Stimulated activated CD8-positive, alpha-beta memory T cell treated with anti-CD3 and anti-CD28 coated beads, Interleukin-4, amount 100 ng/mL, for 4 hours (primary cell): ENCODE measurements at places on chromosomes 12 and 14.

DNA sequence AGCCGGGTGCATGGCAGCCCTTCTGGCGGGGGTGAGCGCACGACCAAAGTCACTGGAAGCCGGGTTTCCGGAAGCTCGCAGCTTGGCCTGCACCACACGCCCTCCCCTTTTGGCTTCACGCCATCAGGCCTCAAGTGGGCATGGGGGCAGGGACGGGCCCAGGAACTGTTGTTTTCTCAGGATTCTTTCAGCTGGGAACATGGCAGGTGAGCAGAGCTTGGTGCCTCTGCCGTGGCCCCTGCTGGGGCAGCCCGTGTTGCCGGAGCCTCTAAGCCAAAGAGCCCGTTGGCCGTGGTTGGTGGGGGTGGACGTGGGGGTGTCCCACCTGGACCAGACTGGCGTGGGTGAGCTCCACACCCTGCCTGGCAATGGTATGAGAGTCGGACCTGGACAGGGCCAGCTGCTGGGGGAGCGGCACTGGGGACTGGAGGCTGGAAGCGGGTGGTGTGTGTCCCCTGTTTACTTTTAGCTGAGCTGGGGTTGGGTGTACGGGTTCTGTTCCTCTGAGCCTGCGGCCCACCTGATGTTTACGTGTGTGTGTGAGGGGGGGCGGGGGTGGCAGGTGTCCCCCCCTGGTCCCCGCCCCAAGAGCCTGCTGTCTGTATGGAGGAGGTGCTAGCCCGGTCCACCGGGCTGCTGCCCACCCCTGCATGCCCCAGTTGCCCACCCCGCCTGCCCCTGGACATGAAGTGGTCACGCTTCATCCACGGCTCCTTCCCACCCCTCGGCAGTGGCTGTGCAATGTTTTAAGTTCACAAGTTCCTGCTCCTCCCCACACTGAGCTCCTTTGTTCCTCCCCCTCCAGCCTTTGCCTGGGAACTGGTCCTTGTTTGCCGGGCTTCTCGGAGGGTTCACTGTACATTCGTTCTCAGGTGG is 28.7 kb upstream of the PLD4 start:
- DNase-seq: no peak

- no peak for DNase-seq
Observed at GRCh38 chr12:94615260-94616181, 34.8 kb downstream of the TMCC3 start.

DNA sequence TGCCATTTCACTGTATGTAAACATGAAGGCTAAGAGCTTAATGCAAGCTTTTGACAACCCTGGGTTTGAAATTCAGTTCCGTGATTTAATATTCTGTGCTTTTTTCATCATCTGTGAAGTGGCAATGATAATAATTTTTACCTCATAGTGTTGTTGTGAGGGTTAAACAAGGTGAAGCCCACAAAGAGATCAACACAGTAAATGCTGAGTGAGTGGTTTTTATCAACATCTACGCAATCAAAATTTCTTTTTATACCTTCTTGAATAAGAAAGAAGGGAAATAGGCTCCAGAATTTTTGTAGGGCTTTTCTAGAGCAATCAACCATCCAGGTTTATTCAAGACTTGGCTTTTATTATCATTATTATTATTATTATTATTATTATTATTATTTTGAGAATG is 490.8 kb downstream of the SOX5 start:
- no peak for DNase-seq

- no peak for DNase-seq
Observed at GRCh38 chr12:52009081-52009751, 2.5 kb downstream of the TAMALIN start.

GRCh38 chr12:53172352-53172751 is 8.2 kb upstream of the ZNF740 start:
- DNase-seq: no peak

DNA sequence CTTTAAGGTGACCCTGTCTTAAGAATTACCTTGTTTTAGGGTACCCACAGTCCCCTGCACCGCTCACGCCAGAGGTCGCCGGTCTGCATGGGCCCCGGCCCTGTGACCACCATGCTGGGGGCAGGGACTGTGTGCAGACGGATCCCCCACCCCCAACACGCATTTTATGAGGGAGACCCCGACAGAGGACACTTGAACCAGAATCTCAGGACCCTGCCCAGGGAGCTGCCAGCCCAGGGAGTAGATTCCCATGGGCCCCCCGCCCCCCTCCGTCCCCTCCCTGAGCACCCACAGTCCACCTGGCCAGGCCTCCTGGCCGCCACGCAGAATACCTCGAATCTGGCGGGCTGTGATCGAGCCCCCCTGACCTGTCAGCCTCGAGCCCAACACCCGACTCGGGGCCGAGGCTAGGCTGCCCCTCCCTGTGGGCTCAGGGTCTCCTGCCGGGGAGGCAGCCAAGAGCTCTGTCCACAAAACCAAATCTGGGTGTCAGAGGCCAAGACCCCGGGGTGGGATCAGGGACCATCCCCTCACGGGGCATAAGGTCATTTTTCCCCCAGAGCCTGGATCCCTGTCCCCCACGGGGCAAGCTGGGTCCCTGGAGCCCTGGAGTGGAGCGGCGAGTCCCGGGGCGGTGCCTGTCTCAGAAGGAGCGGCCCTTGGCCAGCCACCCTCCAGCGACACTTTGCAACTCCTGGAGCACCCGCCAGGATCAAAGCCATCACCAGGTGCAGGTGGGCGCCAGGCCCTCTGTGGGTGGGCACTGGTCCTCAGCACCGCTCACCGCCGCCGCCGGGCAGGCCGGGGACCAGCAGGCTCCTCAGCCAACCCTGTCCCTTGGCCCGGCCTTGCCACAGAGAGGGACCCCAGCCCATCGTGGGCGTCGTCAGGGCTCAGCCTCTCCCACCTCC is 155.8 kb upstream of the PKP2 start:
- no peak for DNase-seq

GRCh38 chr12:52044292-52044983 is 6.8 kb upstream of the NR4A1 start:
- no peak for DNase-seq
